Activated CD4-positive, alpha-beta T cell treated with anti-CD3 and anti-CD28 coated beads, Interleukin-2, amount 10 ng/mL, durations not matched to agents 7 days and 5 days (primary cell): ENCODE measurements at places on chromosomes 3 and 15. TPM values are rescaled to one million over a fixed set of nuclear protein-coding genes. Genes with fewer than 3 reads are reported as not detected.

The DNAH12 gene
- total RNA-seq: 0.10 TPM

The CDHR4 gene
- 0.08 TPM for total RNA-seq

The LRRC2 gene
- 0.27 TPM for total RNA-seq

The BRPF1 gene
- total RNA-seq: 51.3 TPM

The MYRIP gene
- total RNA-seq: not detected

The DLG1 gene
- total RNA-seq: 81.6 TPM

- DNase-seq: no peak
Observed at GRCh38 chr3:5017925-5018531, 38.8 kb downstream of the BHLHE40 start.

DNA sequence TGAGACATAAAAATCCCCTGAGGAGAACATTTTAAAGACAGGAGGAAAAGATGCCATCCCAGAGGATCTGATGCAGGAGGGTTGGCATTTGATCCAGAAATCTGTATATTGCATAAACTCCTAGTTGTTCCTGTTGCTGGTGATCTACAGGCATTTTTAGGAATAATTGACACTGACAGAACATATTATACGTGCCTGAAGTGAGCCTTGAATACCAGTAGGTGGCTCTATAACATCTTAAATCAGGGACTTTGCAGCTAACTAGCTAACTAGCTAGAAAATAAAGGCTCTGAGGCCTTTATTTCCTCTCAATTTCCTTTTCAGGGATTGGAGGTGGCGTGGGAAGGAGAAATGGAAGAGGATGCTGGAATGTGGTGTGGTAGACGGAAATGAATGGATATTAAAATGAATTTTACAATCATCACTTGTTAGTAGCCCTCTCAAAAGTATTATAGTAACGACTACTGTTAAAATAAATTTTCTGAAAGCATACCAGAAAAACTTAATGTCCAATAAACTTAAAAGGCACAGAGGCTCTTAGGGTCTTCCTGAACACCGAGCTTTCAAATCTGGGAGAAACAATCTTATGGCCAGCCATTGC, 73.8 kb upstream of the ZBED2 start:
- no peak for DNase-seq

DNA sequence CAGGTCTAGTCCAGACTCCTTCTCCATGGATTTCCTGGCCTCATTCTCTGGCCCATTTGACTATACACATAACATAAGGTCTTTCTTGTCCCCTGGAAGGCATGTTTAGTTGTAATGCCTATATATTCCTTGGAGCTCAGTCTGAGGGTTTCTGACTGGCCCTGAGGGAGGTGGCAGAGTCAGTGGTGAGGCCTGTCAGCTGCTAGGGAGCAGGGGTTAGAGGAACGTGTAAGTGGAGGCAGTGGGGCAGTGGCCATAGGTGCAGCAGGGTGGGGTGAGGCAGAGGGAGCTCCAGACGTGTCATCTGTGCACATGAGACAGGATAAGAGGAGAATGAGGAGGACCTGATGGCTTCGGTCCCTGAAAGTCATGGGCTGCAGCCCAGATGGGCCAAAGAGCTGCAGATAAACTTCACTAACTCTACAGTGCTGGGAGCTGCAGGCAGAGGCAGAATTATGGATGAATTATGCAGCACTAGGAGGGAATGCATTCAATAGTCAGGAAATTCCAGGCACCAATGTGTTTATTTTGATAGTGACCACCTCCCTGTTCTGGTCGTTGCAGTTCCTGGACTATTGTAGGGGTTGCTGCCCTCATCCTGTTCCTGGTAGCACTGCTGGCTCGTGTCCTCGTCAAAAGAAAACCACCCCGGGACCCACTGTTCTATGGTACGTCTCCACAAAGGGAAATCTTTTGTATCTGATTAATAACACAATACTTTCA, 4.9 kb downstream of the TM6SF1 start:
- DNase-seq: no peak

DNA sequence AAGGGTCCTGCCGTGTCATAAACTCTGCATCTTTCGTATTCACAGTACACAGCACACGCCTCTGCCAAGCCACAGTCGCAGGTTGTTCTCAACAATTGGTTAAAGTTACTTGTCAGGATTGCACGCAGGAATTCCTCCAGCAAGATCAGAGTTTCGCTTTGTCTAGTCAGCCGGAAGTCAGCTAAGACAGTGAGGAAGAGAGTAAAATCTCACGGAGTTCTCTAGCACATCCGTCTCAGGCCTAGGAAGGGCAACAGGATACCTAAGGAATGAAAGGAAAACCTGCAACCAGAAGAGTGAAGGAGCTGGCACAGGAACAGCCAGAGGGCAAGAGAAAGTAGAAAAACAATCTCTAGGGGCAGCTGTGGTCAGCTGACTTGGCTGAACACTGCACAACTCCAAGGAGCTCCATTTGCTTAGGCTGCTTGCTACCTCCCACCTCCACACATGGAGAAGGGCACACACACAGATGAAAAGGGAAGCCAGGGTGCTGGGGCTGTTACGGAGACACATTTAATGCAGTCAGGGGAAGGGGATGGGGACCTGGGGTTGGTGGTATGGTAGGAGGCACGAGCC, 23.7 kb downstream of the RORA start:
- DNase-seq: no peak

DNA sequence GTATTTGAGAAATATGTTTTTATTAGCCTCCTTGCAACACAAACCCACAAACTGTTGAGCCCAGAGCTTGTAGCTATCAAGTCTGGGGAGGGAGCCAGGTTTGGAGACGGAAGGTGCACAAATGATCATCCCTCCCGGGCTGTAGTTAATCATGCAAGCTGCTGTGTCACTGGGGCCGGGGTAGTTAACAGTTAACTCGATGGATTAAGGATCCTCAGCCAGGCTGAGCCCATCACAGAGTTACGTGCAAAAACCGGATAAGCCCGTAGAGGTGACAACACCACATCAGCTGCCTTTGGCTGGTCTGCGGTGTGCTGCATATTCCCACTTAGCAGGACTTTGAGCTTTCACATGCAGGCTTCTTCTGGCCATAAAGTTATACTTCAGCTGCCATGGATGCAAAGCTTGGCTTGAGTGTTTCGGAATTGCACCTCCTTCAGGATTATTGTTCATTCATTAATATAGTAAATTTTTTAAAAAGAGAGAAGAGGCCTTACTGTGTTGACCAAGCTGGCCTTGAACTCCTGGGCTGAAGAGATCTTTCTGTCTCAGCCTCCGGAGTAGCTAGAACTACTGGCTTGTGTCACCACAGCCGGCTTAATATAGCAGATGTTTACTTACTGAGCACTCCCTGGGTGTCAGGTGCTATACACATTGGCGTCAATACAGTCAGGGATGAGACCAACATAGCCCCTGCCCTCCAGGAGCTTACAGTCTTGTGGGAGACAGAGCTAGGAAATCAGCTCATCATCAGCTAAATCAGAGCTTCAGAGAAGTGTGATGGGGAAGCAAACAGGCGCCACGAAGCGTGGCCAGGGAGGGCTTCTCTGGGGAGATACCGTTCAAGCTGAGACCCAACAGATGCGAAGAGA, 226.8 kb upstream of the BHLHE40 start:
- DNase-seq: no peak

DNA sequence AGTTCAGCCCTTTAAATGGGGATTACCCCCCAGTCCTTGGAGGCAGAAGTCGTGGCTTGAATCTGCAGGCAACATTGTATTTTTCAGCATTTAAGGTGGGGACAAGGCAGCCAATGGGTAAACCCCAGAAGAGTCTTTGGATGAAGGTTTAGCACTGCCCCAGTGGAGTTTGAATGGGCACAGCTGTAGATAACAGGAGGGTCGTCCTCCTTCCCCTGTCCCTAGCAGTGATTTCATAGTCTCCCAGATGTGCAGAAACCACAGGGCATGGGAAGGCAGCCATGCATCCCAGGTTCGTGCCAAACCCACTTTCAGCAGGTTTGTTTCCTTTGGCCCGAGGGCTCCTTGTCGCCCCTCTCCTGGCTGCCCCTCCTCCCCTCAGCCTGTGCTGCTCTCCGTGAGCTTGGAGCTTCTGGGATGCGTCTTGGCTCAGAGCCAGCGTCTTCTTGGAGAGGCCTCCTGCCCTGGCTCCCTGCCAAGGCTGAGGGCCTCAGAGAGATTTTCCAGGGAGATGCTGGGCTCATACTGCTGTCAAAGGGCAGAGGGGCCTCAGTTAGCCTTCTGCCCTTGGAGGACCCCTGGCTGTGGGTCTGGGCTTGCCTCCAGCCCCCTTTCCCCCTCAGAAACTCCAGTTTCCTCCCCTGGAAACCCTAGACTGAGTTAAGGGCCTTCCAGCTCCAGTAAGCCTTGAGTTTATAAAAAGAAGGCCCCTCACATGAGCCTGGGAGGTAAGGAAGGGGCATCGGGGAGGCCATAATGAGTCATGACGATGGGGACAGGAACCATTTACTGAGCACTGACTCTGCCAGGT, 48.9 kb upstream of the POLG start:
- DNase-seq: no peak

- no peak for DNase-seq
Observed at GRCh38 chr3:187982142-187982541, 171.8 kb upstream of the LPP start.

GRCh38 chr15:38193496-38193895, 59.1 kb upstream of the SPRED1 start:
- DNase-seq: no peak

GRCh38 chr3:147672035-147672434, 262.9 kb downstream of the ZIC1 start:
- no peak for DNase-seq

GRCh38 chr15:96038131-96038530, 292.4 kb upstream of the NR2F2 start:
- DNase-seq: no peak

- DNase-seq: no peak
Observed at GRCh38 chr15:87735522-87735921, 521.0 kb downstream of the NTRK3 start.

DNA sequence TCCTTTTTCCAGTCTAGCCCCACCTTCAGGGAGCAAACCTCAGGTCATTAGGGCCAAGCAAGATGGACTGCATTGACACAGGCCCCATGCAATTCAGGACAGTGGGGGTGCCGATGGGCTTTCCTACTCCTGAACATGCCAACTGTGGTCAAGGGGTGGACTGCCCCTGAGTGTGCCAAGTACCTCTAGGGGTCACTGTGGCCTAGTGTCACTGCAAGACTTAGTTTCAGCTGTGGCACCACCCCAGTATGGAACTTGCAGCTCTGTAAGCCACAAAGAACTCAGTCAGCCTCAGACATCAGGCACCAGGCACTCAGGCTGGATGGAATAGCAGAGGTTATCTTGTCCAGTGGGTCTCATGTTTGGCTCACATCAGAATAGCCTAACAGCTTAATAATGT, 32.3 kb downstream of the EXOG start:
- DNase-seq: no peak

- no peak for DNase-seq
Observed at GRCh38 chr3:14241716-14242115, 63.1 kb downstream of the LSM3 start.
